ENCODE measurements at places on chromosomes 2 and 18. TPM values are rescaled to one million over a fixed set of nuclear protein-coding genes. Genes with fewer than 3 reads are reported as not detected.

Gene GPR45
- total RNA-seq, result not detected

Gene CHRND
- not detected for total RNA-seq

Gene KIAA2012
- not detected for total RNA-seq

Gene UGT1A6
- total RNA-seq, result 0.09 TPM

Gene SLC20A1
- 127 TPM for total RNA-seq

Gene SLC8A1
- total RNA-seq, result 112 TPM

Gene SANBR
- 17.4 TPM for total RNA-seq

Gene SFTPB
- total RNA-seq, result 0.09 TPM

Gene SKOR2
- not detected for total RNA-seq

Gene FBXO48
- 0.99 TPM for total RNA-seq

Gene DSG1
- total RNA-seq, result not detected

Gene LRRC30
- not detected for total RNA-seq

Gene FAHD2B
- total RNA-seq, result 2.5 TPM

Gene CAPN13
- total RNA-seq, result not detected

Gene SERPINB10
- total RNA-seq, result not detected

Gene IMMT
- total RNA-seq, result 76.6 TPM

Gene SPATA3
- not detected for total RNA-seq

Gene FIGN
- total RNA-seq, result 4.1 TPM

Gene UGT1A10
- total RNA-seq, result 0.41 TPM

Gene IKZF2
- total RNA-seq, result 11.3 TPM

Gene POMC
- 0.63 TPM for total RNA-seq

Gene NOL4
- not detected for total RNA-seq

Gene CASP10
- total RNA-seq, result 9.1 TPM

Gene MYO1B
- total RNA-seq, result 75.3 TPM

Gene ALK
- total RNA-seq, result 0.27 TPM

Gene C1D
- total RNA-seq, result 43.0 TPM

Gene C2orf78
- total RNA-seq, result not detected

Gene LIMS4
- 4.7 TPM for total RNA-seq

Gene PLGLB1
- 1.5 TPM for total RNA-seq

Gene BMP10
- not detected for total RNA-seq

Gene ZNF385B
- 4.8 TPM for total RNA-seq

Gene MEX3C
- total RNA-seq, result 44.2 TPM

Gene ERBB4
- 0.16 TPM for total RNA-seq

Gene PRKAG3
- 0.41 TPM for total RNA-seq

Gene GKN1
- total RNA-seq, result not detected

Gene ACTG2
- total RNA-seq, result 2.4 TPM

Gene ITPRIPL1
- 3.4 TPM for total RNA-seq

Gene ATP5F1A
- 609 TPM for total RNA-seq

Gene LAMA3
- 15.7 TPM for total RNA-seq

Gene LONRF2
- 1.8 TPM for total RNA-seq

Gene SFXN5
- 19.0 TPM for total RNA-seq

Gene HAAO
- 0.90 TPM for total RNA-seq

Gene RAD51AP2
- not detected for total RNA-seq

Gene FAM110C
- total RNA-seq, result not detected

Gene CHPF
- total RNA-seq, result 271 TPM

Gene DUSP2
- 1.4 TPM for total RNA-seq

Gene MLPH
- 5.2 TPM for total RNA-seq

Gene ALPI
- not detected for total RNA-seq

Gene TEKT4
- not detected for total RNA-seq

Gene TMEM200C
- 0.33 TPM for total RNA-seq

Gene DLX1
- total RNA-seq, result 0.41 TPM

Gene CCL20
- total RNA-seq, result not detected
